ENCODE measurements at places on chromosomes 13 and 19.
A peak's percentile ranks its signal among the peaks of the same experiment; 100 is the strongest.

GRCh38 chr19:31518216-31519020 is 169.2 kb upstream of the TSHZ3 start:
- DNase-seq = no peak

GRCh38 chr19:13707915-13708314 is 56.4 kb upstream of the MRI1 start:
- no peak for DNase-seq

DNA sequence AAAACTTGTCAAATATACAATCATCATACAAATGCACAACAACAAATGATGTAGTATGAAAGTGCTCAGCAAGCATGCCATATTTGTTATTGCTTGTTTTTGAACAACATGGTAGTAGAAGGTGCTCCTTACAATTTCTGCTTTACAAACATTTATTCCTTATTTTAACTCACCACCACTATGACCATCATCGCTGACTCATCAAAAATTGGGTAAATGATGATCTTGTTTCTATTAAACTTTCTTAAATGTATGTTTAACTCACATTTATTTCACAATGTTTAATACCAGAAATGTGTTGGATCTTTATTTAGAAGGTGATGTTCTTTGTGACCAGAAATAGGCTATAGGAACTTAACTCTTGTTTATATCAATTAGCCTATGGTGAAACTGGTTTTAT is 45.5 kb downstream of the KCNRG start:
- DNase-seq = no peak

GRCh38 chr13:112619730-112620631 is 32.0 kb upstream of the TUBGCP3 start:
- peak; percentile 99 for DNase-seq

GRCh38 chr19:3064011-3064330 is 1.7 kb upstream of the TLE5 start:
- DNase-seq = no peak

DNA sequence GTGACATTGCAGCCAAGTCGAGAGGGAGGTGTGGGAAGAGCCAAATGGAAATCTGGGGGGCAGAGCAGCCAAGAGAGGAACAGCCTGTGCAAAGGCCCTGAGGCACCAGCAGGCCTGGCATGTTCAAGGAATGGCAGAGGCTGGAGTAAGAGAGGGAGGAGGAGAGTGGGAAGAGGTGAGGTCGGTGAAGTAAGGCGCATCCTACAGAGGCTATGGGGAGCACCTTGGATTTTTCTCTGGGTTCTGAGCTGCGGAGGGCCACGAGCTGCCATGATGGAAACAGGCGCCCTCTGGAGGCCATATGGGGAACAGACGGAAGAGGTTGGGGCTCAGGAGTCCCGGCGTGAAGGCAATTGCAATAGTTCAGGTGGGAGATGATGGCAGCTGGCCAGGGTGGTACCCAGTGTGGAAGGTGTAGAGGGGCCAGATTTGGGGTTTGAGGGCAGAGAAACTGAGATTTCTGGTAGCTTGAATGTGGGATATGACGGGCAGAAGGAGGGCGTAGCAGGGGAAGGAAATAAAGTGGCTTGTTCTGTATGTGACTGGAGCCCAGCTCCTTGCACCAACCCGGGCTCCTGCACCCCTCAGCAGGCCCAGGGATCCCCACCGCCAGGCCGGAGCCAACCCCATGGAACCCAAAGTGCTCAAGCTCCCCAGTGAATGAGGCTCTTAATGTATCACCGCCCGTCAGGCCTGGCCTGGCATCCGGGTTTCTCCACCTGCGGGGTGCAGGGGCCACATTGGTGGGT is 20.5 kb upstream of the STRN4 start:
- peak; percentile 6 for DNase-seq

DNA sequence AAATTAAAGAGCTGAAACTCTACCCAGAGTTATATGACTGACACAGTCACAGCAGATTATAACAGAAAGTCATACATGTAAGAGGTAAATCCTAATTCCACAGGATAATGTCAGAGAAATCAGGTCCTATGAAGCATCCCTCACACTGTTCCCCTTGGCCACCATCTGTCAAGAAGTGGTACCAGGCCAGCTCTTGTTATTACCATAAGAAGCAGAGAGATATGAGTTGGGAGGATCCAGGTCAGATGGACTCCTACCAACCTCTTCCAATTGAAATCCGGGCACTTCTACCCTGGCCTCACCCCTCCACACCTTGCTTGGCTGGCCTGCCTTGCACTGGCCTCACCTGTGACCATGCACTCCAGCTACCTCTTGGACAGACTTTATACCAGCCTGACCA is 353.2 kb downstream of the DNAJC15 start:
- no peak for DNase-seq

DNA sequence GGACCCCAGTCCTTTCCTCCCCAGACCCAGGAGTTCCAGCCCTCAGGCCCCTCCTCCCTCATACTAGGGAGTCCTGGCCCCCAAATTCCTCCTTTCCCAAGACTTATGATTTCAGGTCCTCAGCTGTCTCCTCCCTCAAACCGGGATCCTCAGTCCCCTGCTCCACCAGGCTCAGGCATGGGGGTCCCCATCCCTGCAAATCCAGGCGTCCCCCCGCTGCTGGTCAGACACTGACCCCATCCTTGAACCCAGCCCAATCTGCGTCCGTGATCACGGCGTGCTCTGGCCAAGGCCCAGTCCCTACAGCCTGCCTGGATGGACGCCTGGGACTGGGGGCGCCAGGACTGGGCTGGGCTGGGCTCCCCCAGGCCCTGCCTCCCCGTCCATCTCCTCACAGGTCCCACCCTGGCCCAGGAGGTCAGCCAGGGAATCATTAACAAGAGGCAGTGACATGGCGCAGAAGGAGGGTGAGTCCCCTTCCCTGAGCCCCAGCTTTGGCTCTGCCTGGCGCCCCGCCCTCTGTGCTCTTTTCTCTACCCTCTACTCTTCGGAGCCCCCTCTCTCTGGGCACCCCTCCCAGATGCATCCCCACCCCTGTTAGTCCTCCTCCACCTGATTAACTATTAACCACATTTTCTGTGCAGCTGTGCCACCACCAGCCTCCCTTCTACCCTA is 672 bp downstream of the HPN start:
- no peak for DNase-seq

GRCh38 chr13:30308548-30308947 is 1.2 kb upstream of the KATNAL1 start:
- DNase-seq = no peak

DNA sequence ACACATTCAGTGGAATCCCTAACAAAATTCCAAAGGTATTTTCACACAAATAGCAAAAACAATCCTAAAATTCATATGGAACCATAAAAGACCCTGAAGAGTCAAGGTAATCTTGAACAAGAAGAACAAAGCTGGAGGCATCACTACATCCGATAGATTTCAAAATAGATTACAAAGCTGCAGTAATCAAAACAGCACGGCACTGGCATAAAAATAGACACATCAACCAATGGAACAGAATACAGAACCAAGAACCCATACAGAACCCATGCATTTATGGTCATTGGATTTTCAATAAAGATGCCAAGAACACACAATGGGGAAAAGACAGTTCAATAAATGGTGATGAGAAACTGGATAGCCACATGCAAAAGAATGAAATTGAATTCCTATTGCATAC is 32.5 kb downstream of the ZNF566 start:
- DNase-seq = no peak

- no peak for DNase-seq
Measured at GRCh38 chr13:44132710-44133109, 240.9 kb upstream of the SERP2 start.

DNA sequence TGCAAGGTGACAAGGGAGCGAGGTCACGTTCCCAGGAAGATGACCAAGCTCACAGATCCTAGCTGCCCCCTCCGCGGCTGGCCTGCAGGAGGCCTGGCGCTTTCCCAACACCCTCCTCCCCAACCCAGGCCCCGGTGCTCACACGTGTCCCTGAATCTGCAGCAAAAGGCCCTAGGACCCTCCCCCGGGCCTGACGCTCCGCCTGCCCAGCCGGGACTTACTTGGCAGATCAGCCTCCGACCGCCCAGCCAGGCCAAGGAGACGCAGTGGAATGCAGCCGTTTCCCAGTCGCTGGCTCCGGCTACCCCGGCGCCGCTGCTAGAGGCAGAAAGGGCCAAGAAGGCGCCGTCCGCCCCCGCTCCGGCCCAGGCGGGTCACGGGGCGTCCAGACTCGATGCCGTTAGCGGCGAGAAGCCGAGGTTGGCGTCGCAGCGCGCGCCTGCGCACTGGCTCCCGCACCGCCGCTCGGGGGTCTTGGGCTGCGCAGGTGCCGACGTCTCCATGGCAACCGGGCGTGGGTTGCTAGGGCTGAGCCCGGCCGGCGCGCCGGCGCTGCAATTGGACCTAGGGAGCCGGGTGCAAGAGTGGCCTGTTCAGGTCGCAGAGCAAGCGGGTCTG is at the start of gene PNMA8A:
Gene PNMA8A (minus strand): TSS at position 448 of the 618 bp plus-strand sequence. CDS start 528 bp downstream, outside the sequence.
- peak; percentile 95 for DNase-seq

DNA sequence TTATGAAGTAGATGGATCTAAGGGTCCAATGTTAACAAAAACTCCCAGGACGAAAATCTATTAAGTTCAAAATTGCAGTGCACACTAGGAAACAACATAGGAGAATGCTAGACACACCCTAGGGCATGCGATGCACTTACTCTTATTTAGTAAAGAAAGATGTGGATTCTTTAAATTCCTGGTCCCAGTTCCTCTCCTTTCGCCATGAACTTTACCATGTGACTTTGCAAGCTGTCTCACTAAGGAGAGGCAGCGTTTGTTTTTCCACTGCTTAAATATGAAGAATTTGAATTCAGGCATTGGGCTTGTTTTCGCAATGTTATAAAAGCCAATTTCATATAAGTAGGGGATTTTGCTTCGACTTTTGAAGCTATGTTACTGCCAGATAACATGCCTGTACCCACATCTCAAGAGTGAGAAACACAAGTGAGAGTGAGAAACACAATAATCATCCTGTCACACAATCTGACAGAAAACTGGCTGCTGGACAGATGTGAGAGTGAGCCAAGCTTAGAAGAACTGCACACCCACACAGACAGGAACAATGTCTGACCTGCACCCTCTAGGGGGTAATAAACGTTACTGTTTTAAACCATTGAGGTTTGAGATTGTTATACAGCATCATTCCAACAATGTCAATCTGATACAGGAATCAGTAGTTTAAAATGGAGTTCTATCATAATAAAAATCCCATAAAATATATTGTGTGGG is 1308.4 kb downstream of the SLITRK5 start:
- DNase-seq = no peak

GRCh38 chr19:56759531-56759930 is 81.0 kb downstream of the PEG3 start:
- DNase-seq = no peak

GRCh38 chr13:48985756-48986155 is 10.0 kb downstream of the FNDC3A start:
- DNase-seq = no peak

DNA sequence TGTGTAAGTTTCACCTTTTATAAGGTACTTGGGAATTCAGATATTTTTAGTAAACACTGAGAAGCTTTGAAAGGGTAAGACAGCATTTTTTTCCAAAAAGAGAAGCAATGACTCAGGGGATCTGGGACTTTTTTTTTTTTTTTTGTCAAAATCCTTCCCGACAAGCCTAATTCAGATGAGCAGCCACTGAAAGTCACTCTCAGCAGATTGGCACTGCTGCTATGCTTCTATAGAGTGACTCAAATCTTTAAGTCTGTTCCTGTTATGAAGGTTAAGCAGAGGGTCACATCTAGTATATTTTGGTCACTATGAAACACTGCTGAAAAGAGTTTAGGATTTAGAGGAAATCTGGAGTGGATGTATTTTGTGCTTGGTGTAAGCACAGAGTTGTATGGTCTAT is 571.1 kb downstream of the MYO16 start:
- no peak for DNase-seq

DNA sequence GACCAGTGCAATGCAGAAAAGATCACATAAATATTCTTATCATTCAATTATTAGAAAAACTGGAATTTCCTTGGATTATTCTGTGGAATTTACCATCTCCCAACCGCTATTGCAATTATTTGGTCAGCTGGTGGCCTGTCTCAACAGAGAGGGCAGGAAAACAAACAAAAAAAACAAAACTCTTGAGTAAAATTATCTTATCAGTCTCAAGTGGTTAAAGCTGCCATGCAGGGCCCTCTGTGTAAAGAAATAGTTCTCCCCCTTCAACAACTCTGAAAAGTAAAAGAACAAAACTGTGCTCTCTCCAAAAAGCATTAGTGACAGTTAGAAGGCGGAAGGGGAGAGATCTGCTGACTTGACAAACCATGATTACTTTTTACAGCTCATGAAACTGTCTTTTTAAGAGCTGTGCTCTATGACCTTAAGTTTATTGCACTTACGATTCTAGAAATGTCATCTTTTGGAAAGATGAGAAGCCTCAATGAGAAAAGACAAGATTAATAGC is 152.3 kb downstream of the DLEU7 start:
- DNase-seq = peak; percentile 53

DNA sequence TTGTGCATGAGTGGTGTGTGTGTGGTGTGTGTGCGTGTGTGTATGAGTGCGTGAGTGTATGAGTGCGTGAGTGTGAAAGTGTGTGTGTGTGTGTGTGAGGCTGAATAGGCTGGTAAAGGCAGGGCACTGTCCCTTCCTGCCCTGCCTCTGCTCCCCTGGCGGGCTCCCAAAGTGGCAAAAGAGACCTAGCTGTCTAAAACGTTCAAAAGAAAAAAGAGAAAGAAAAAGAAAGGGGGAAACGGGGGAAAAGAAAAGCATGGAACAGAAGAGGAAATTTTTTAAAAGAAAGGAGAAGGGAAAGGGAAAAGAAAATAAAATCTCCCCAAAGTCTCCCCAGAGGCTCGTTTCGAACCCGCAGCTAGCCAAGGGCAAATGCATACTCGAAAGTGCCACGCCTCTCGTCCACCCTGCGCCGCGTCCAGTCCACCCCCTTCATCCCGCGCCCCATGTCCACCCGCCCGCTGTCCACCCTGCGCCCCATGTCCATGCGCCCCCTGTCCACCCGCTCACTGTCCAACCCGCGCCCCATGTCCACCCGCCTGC is 37.0 kb upstream of the FLT1 start:
- no peak for DNase-seq

DNA sequence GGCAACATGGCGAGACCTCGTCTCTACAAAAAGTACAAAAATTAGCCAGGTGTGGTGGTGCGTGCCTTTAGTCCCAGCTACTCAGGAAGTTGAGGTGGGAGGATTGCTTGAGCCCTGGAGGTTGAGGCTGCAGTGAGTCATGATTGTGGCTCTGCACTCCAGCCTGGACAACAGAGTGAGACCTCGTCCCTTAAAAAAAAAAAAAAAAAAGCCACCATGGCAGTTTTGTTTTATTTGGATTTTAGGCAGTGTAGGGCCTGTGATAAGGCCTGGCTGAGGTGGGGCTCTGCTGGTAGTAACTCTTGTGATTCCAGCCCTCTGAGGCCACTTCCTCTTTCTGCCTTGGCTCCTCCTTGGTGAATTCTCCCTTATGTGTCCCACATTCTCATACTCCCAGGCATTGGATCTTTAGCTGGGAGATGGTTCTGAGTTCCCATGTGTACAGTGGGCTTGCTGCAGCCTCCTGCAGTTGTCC is 39.2 kb downstream of the GATAD2A start:
- DNase-seq = no peak

DNA sequence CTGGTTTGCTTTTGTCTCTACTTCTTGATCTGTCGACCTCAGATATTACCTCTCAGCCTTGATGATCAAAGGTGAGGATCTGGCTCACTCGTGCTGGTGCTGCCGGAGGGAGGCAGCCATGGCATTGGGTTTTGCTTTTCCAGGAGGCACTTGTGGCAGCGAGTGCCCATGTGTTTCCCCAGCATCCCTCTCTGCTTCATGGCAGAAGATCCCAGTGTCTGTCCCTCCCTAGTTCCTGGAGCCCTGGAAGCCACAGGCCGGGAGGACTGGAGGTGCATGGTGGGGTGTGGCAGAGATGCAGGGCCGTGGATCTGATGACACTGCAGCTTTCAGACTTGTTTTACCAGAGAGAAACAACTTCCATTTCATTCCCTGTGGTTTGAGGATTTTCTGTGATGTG is 47.5 kb downstream of the ANKRD10 start:
- DNase-seq = no peak

- DNase-seq = no peak
Measured at GRCh38 chr13:26719356-26719945, 41.1 kb downstream of the GPR12 start.

Data from NCI-H1105 treated with DMSO at 0.1 percent for 48 hours (cell line).